GM06990 (cell line): ENCODE measurements at places on chromosomes 11 and 22.

GRCh38 chr11:36306888-36307287 lies 10.8 kb downstream of the PRR5L start:
- DNase-seq: no peak

- peak; percentile 25 for DNase-seq
Observed at GRCh38 chr11:33868647-33869461, 23.0 kb downstream of the LMO2 start.

- no peak for DNase-seq
Observed at GRCh38 chr22:26898946-26899605, 241.7 kb downstream of the MIAT start.

- no peak for DNase-seq
Observed at GRCh38 chr11:57475191-57475590, 14.9 kb downstream of the RTN4RL2 start.
